ENCODE measurements at places on chromosomes 7 and 10. TPM values are rescaled to one million over a fixed set of nuclear protein-coding genes. Genes with fewer than 3 reads are reported as not detected.

DNA sequence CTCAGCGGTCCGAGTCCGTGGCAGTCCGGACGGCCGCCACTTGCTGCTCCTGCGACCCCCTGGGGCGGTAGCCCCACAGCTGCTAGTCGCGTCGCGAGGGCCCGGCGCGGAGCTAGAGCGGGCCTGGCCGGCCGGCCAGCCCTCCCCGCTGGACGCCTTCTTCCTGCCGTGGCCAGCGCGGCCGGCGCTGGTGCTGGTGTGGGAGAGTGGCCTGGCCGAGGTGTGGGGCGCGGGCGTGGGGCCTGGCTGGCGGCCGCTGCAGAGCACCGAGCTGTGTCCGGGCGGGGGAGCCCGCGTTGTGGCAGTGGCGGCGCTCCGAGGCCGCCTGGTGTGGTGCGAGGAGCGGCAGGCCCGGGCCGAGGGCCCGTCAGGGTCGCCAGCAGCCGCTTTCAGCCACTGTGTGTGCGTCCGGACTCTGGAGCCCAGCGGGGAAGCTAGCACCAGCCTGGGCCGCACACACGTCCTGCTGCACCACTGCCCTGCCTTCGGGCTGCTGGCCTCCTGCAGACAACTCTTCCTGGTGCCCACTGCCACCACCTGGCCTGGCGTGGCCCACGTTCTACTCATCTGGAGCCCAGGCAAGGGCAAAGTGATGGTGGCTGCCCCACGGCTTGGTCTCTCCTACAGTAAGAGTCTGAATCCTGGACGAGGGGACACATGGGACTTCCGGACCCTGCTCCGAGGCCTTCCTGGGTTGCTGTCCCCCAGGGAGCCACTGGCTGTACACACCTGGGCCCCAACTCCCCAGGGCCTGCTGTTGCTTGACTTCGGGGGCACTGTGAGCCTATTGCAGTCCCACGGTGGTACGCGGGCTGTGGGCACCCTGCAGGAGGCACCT, 631 bp downstream of the HPS6 start:
- no peak for DNase-seq

DNA sequence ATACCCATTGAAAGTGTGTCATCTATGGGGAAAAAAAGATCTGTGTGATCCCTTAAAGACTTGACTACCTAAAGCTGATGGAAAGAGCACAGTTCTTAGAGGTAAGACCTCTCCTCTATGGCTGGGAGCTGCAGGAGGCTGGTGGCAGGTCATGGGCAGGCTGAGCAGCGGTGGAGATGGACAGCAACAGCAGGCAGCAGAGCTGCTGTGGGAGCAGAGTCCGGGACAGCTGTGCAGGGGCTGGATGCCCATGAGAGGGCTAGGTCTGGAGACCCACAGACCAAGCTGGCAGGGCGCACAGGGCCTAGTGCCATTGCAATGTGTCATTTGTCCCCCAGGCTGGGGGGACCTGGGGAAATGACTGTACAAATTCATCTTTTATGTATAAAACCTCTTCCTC, 13.4 kb upstream of the EPHA1 start:
- DNase-seq, result no peak

DNA sequence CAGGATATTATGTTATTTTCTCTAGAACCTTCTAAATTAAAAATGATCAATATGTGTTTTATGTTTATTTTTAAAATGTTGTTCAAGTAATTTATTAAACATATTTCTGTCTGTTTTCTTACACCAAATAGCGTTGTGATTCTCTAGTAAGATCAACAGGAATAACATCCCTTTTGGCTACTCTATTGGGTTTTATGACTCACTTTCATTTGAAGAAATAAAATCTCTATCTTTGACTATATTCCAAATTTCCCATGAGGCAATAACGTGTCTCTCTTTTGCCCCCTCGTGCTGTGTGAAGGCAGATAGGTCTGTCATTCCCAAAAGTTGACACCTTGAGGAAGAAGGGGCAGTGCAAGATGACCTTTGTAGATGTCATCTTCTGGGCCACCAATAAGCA, 40.9 kb downstream of the ITGA8 start:
- DNase-seq, result no peak

The TMEM26 gene
- total RNA-seq, result not detected

The TSPAN14 gene
- 86.8 TPM for total RNA-seq

DNA sequence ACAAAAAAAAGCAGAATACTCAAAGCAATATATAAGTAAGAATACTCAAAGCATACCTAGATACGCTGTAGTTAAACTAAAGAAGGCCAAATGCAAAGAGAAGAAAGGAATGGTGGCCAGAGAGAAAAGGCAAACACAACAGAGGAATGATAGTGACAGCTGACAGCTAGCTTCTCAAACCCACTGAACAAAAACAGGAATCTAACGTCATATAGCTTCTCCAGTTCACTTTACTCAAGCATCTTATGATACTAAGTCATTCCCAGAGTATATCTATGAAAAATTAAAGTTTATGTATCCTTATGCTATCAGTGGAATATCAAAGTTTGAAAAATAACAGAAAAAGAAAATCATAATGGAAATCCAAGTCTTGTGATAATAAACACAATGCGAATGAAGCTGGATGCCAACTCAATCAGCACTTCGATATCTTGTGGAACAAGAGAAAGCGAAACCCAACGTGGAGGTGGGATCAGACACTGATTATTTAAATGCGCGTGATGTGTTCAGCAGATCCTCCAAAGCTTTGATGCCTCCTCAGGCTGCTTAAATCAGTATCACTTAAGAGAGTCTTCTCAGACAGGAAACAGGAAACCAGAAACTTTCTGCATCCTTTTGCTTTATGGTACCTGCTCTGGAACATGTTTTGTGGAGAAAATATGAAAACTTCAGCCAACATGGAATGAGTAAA, 102.8 kb downstream of the PIP4K2A start:
- DNase-seq, result no peak

The CLEC2L gene
- not detected for total RNA-seq

The ACADSB gene
- 33.3 TPM for total RNA-seq

DNA sequence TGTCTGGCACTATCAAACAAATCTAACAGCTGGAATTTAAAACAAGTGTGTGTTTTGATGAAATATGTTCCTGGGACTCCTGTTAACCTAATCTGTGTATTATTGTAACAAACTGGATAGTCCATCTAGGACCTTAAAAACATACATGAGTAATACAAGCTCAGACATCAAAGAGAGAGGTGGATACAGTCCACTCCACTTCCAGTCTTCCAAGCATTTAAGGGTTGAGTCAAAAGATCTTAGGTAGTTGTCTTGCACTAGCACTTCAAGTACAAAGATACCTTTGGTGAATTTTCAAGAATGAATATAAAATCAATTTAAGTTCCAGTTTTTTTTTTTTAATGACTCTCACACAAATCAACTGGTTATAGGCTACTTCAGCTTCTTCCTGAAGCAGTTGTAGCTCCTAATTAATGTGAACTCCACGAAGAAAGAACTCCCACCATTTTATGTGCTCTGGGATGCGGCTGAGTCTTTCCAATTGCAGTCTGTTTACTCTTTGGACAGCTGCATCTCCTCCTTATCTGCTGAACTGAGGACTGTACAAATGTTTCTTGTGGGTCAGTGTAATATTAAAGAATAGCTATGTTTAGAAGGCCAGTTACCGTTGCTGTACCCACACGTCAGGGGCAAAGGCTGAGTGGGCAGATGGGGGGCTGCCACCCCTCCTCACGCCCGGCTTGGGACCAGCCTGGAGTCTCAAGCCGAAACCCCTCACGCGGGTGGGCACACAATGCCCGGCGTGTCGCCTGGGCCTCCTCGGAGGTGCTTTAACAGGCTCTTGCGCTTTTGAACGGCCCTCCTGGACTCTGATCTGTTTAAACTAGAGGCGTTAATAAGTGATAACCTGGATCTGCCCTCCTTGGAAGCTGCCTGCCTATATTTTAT, 2.9 kb upstream of the IGF2BP3 start:
- DNase-seq, result no peak

The CYP3A4 gene
- total RNA-seq, result 0.25 TPM

- DNase-seq, result no peak
Observed at GRCh38 chr7:37356911-37357636, 91.6 kb downstream of the ELMO1 start.

GRCh38 chr7:77657427-77658224, 38.6 kb upstream of the RSBN1L start:
- peak; percentile 35 for DNase-seq

- no peak for DNase-seq
Observed at GRCh38 chr10:62860946-62861345, 44.8 kb upstream of the EGR2 start.

- no peak for DNase-seq
Observed at GRCh38 chr10:61888744-61889143, 12.8 kb upstream of the ARID5B start.

GRCh38 chr7:81447351-81447952, 322.4 kb downstream of the HGF start:
- peak; percentile 47 for DNase-seq

GRCh38 chr10:36761121-36761520, 364.3 kb upstream of the ANKRD30A start:
- no peak for DNase-seq

The GIMAP5 gene
- 0.57 TPM for total RNA-seq

- DNase-seq, result no peak
Observed at GRCh38 chr7:159250471-159250870, 105.8 kb upstream of the VIPR2 start.

GRCh38 chr10:75379212-75379724, 22.3 kb downstream of the ZNF503 start:
- DNase-seq, result no peak

GRCh38 chr7:2100278-2101208, 132.2 kb downstream of the MAD1L1 start:
- DNase-seq, result no peak

The ACTL6B gene
- total RNA-seq, result not detected

The MYO1G gene
- 0.74 TPM for total RNA-seq

GRCh38 chr10:12566161-12567115, 217.1 kb downstream of the CAMK1D start:
- DNase-seq, result no peak

- DNase-seq, result no peak
Observed at GRCh38 chr10:47079204-47079580, 168.0 kb downstream of the PTPN20 start.

The JCAD gene
- 17.5 TPM for total RNA-seq

The PPP1R9A gene
- total RNA-seq, result 13.5 TPM

The FAM24B gene
- total RNA-seq, result 6.8 TPM

DNA sequence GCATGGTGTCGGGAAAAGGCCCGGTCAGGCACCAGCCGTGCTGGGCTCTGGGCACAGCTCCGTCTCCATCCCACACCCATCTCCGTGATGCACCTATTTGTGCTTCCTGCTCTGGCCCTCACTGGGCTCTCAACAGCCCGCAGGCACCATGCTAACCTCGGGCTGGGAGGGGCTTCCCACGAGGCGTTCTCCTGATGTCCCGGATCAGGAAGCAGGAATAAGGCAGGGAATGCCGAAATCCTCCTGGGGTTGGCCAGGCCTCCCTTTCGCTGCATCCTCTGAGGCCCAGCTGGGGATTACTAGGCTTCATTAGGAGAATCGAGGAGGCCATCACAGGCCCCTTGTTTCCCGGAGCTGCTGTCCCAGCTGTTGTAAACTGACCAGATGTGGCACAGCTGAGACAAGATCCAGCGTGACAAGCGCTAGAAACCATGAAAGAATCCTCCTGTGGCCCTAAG, 72.0 kb downstream of the FAM53B start:
- DNase-seq, result no peak

- no peak for DNase-seq
Observed at GRCh38 chr10:74249865-74250264, 98.8 kb downstream of the ADK start.

DNA sequence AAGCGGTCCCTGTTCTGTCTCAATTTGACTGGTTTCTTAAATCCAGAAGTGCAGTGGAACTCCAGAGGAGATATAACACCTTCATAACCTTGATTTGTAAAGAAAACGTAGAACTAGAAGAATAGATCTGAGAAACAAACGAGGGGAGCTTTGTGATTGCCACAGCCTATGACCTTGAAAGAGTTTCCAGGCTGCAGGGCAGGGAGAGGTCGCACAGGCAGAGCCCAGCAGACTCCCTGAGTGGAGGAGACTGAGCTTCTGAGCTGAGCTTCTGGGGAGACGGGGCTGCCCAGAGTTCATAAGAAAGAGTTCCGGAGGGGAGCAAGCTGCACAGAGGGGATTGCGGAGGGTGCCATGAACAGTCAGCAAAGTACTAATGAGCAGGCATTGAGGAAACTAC, 57.8 kb downstream of the FAM185A start:
- no peak for DNase-seq

The ACHE gene
- 1.8 TPM for total RNA-seq
